ENCODE measurements at places on chromosomes 5 and 9.
A peak's percentile ranks its signal among the peaks of the same experiment; 100 is the strongest.

DNA sequence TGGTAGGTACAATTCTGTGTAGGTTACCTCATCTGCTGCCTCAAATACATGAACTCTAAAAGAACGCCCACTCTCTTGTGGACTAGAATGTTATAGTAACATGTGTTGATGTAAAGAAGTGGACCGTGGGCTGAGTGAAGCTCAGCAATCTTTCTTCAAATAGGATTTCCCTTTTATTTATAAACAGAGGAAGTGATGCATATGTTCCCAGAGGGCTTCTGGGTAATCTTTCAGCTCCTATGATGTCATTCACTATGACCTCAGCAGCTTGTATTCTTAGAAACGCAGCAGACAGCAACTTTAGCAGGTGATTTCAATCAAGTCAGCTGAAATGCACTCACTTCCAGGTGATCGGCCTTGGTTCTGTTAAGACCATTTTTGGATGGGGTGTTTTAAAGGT is 14.4 kb downstream of the F2RL2 start:
- DNase-seq, result no peak

- DNase-seq, result no peak
These were observed 5.8 kb downstream of the TMEM268 start for GRCh38 chr9:114616684-114617520.

- DNase-seq, result no peak
These were observed 145.3 kb upstream of the RASEF start for GRCh38 chr9:83208065-83208850.

DNA sequence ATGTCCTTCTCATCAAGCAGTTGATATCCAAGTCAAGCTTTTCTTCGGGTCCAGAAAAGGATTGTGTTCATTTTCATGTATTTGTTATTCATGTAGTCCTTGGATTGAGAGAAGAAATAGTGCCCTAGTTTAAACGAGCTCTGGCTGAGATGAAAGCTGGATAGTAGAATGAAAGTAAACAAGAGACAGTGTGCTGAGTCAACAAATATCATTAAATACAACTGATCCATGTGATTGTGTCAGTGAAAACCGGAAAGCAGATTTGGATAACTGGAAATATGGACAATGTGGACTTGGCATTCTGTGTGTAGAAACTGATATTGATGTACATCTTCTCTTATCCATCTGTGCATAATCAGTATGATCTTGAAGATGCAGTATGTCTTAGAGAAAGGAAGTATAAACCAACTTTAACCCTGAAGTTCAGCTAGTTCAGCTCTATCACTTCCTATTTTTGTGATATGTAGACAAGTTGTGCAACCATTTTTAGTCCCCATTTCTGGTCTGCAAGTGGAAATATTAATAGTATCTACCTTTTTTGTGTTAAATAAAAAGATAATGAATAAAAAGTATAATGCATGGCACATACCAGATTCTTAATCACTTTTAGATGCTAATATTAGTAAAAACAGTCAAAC is 4.4 kb downstream of the MUSK start:
- no peak for DNase-seq

GRCh38 chr5:40733434-40733833 is 22.3 kb downstream of the TTC33 start:
- no peak for DNase-seq

GRCh38 chr9:137167747-137168572 is 1.9 kb downstream of the LRRC26 start:
- DNase-seq, result peak; percentile 81

DNA sequence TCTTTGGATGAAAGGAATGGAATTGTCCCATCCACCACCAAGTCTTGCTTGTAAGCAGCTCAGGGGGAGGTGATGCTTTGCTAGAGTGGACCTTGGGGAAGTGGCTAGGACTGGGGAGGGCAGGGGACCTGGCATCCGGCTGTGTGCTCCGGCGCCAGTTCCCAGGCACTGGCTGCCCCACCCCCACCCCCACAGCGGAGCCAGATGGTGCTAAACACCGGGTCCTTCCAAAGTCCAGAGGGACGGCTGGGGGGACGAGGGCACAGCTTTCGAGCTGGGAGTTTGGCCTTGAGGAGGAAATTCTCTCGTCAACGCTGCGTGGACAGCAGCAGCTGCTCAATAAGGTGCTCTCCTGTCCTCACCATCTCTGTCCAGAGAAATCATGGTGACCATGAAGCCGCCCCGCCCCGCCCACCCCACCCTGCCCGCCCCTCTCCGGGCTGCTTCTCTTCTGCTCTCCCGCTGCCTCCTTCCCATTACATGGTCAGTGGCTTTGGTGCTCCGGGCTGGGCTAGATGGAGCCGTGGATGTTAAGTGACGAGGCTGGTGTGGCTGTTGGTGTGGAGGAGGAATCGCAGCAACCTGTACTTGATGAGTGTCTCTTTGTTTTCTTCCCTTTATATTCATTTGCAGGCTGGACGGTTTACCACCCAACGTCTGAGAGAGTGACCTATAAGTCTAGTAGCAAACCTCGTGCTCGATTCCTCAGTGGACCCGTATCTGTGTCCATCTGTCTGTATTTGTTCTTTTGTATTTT is 115.7 kb downstream of the WNK2 start:
- DNase-seq, result no peak

DNA sequence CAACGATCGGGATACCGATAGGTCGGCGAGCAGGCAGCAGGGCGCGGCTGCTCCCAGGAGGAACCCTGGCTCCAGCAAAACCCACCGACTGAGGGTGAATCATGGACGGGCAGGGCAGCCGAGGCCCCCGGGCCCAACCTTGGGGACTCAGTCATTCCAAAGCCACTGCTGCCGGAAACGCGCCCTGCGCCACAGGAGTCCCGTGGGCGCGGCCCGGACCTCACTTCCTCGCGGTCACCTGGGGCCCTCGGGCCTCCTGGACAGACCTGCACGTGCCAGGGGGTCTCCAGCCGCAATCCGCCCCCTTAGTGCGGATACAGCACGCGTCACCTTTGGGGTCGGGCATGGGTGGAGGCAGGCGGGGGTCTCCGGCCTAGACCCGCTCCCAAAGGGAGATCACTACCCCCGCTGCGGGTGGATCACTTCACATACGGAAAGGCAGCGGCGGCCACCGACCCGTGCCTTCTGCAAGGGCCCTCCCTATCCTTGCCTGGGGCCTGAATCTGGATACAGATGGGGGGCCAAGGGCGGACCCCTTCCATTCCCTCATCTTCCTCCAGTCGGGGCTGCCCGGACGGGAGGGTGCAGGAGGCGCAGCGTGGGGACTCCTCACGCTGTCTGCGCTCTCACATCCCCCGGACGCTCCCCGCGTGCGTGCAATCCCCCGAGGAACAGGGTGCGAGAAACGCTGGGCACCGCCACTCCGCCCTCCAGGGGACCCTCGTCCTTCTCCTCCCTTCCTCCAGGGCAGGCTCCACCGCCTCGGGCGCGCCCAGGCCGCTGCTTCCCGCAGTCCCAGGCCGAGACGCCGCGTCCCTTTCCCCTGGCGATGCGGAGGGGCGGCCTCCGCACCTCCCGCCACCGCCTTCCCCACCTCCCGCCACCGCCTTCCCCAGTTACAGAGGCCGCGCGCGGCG is 586 bp downstream of the TXN start:
- peak; percentile 69 for DNase-seq

DNA sequence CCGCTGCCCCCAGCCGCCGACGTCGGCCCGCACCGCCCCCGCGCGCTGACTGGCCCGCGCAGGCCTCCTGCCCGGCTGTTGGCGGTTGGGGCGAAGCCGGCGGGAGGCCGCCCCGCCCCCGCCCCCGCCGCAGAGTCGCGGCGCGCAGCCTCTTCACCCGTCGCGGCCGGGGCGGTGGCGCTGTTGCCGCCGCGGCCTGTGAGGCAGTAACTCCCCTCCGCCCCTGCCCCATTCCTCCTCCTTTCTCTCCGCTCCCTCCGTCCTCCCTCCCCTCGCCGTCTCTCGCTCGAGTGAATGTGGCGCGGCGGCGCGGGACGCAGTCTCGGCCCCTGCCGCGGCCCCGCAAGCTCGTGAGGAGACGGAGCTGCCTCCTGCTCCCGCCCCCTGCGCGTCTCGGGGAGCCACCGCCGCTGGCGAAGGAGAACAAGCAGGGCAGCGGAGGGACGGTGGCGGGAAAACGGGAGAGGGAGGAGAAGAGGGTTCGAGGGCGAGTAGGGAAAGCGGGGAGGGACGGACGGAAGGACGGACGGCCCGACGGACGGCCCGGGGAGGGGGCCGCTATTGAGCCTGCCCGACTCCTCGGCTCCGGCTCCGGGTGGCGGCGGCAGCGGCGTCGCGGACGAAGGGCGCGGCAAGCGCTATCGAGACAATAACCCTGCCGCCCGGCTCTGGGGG is 637 bp upstream of the ERBIN start:
- DNase-seq, result peak; percentile 90

DNA sequence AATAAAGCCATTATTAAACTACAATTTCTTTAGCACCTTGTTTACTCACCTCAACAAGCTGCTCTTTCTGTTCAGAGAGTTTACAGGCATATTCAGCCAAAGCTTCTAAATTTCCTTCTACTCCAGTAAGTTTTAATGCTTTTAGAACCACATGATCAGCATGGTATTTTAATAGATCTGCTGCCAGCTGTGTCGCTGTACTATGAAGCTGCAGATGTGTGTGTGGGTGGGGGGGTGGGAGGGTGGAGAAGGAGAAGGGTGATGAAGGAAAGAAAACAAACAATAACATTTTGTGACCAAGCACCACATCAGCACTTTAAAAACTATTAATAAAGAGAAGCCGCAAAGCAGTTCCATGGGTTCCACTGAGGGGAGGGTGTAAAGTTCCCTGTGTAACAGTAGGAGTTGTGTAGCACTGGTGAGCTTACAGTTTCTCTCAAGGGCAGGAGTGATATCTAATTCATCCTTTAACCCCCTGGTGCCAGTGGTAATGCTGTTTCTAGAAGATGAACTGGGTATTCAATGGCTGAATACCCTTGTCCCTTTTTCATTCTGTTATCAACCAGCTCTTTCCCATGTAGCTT is 38.5 kb downstream of the ABITRAM start:
- DNase-seq, result no peak

GRCh38 chr9:92242260-92243136 is 51.0 kb downstream of the IARS1 start:
- peak; percentile 50 for DNase-seq

DNA sequence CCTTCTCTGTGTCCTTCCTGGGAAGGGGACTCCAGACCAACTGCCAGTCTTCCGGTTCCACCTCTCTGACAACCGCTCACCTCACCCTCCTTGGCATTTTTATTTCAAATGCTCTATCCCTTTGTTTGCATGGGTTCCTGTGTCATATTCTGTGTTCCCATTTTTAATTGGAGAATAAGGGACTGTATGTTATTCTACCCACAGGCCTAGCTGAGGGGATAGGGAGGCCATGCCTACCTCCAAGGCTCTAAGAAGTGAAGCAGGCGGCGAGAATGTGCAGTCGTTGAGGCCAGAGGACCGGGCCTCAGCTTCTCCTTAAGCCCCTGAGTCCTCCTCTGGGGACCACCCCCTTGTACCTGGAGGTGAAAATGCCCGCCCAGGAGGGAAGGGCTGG is 936 bp upstream of the WDR5 start:
- no peak for DNase-seq

GRCh38 chr5:141845371-141845851 is 32.8 kb downstream of the PCDH1 start:
- no peak for DNase-seq

GRCh38 chr9:98342098-98342819 is 86.8 kb upstream of the TBC1D2 start:
- no peak for DNase-seq

DNA sequence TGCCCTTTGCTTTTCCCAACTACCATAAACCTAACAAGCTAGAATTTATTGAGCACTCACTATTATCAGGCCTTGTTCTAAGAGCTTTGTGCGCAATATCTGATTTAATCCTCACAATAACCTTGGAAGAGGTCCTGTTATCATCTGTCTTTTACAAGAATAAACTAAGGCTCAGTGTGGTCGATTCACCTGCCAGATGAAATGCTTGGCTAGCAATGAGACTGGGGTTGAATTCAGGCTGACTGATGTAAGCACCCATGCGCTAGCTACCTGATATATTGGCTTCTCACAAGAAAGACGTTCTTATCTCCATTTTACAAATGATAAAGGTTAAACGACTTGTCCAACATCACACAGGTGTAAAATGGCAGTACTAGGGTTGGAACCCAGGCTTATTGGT is 37.4 kb downstream of the FAT2 start:
- no peak for DNase-seq

GRCh38 chr9:3441197-3441816 is 84.5 kb downstream of the RFX3 start:
- DNase-seq, result no peak

- no peak for DNase-seq
These were observed 5.0 kb upstream of the TNC start for GRCh38 chr9:115122937-115123336.

DNA sequence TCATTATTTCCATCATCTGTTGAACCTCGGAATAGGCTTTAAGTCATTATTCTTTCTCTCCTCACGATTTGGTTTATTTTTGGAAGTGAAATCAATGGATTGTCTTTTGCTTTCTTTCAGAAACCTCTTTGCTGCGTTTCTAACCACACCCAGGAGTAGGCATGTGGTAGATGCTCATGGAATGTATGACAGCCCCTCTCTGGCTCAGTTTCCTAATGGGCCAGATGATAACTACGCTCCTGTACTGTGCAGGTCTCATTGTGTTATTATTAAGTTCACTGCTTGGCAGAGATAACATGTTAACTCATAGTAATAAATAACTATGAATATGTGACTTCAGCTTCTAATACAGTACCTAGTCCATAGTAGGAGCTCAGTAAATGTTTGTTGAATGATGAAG is 175.5 kb upstream of the KLF4 start:
- DNase-seq, result no peak

DNA sequence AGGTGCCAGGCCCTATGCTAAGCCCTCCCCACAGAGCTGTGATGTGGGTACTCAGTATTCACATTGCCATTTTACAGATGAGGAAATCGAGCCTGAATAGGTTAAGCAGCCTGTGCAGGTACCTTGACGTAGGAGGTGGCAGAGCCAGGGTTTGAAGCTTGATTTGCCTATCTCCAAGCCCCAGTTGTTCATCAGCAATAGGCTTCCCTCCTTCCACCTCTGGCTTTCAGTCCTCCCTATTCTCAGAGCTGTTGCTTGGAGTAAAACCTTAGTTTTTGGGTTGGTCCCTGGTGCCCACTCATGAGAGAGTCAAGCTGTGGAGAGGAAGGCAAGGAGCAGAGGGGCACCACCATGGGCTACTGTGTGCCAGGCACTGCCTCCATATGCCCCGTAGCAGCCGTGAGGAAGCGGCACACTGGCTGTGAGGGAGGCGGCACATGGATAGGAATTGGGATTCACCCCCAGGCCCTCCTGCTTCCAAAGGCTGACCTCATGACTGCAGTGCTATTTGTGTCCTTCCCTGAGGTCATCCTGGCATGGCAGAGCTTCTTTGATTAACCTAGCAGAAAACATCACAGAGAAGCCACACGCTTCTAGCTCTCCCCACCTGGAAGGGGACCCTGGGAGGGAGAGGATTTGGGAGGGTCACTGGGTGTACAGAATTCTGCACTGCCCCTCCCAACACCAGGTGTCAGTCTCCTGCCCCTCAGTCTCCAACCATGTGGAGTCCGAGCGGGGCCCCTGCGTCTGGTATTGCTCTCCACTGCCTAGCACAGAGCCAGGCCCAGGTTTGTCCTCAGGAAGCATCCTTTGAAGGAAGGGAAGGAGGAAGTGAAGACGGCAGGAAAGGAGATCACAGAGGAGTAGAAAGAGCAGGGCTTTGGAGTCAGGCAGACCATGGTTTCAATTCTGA is 109.8 kb downstream of the RGS3 start:
- no peak for DNase-seq

GRCh38 chr9:114271556-114272510 is 51.1 kb upstream of the ORM1 start:
- DNase-seq, result no peak

- DNase-seq, result no peak
These were observed 394.1 kb downstream of the ZNF608 start for GRCh38 chr5:124352312-124352711.

GRCh38 chr9:125969462-125969861 is 222.3 kb downstream of the PBX3 start:
- no peak for DNase-seq

- DNase-seq, result no peak
These were observed 15.2 kb upstream of the DNAJC25 start for GRCh38 chr9:111615928-111616327.
